Nephron progenitor cell (in vitro differentiated cells): ENCODE measurements at places on chromosomes 4 and X.
A peak's percentile ranks its signal among the peaks of the same experiment; 100 is the strongest.

GRCh38 chrX:154321594-154321993 is 26.0 kb downstream of the TKTL1 start:
- DNase-seq = no peak

DNA sequence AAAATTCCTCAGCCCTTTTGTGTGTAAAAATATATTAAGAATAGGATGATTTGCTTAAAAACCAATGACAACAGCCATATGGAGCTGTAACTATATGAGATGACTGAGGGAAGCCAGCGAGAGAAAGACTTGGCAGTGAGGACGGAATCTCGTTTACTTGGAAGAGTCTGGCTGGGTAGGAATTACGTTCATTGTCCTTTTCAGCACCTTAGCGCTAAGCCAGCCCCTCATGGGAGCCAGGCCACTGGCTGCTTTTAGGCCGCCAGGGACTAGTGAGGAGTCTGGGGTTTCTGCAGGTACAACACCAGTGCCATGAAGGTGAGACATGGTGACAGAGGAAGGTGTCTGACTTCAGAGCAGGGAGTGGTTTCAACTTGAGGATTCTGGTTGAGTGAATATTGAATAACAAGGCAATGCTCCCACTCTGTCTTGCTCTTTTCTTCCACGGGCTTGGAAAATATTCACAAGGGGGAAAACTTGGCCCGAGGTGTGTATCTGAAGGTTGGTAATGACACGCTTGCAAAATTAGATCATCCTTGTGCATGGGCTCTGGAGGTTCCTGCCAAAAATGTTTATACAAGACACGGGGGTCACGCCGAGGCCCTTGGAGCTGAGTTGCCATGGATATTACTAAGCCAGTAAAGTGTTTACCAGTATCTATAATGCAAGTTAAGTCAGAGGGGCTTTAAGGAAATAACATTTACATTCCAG is 17.4 kb downstream of the KLF3 start:
- no peak for DNase-seq

DNA sequence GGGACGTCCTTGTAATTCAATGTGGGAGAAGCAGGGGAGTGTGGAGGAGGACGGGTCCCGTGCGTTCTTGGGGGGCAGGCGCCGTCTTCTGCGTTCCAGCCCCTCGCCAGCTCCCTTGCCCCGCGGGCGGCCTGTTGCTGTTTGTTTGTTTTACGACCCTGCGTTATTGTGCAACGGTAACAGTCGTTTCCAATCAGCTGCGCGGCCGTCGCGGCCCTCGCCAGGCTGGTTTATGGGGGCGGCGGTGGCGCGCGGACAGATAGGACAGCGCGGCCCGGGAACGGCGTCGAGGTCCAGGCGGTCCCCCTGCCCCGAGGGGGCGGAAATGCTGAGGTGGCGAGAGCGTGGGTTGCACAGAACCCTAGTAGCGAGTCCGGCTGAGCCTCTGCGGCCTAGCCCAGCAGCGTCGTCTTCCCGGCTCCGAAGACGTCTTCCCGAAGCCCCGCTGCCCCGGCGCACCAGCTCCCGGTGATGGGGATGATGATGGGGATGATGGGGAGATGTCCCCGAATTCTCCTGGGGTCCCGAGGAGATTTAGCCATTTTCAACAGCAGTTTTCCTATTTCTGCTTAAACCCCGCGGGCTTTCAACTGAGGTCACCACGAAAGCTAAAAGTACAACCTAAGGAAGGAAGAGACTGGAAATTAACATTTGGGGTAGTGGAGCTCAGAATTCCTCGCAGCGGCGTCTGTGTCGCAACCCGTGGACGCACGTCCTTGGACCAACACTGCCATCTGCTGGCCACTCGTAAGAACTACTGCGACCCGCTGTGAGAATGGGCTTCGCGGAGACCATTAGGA is 4.8 kb downstream of the PDGFRA start:
- DNase-seq = peak; percentile 86

- no peak for DNase-seq
These were observed 869.0 kb downstream of the SH3BGRL start for GRCh38 chrX:82070948-82071347.

DNA sequence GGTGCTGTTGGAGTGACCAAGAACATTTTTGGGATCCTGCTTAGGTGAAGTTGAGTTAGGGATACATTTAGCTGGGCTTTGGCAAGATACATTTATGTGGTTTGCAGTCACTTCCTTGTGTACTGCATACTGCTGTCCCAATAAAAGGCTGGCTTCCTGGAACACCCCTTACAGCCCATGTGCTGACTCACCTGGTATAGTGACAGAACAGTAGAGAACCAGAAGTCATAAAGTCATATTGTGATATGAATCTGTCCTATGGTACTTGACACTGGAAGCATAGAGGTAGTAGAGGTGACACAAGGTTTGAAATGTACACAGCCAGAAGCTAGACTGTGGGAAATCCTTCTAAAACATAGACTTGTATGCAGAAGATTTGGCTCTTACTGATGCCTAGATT is 55.3 kb upstream of the SLC25A43 start:
- DNase-seq = no peak

DNA sequence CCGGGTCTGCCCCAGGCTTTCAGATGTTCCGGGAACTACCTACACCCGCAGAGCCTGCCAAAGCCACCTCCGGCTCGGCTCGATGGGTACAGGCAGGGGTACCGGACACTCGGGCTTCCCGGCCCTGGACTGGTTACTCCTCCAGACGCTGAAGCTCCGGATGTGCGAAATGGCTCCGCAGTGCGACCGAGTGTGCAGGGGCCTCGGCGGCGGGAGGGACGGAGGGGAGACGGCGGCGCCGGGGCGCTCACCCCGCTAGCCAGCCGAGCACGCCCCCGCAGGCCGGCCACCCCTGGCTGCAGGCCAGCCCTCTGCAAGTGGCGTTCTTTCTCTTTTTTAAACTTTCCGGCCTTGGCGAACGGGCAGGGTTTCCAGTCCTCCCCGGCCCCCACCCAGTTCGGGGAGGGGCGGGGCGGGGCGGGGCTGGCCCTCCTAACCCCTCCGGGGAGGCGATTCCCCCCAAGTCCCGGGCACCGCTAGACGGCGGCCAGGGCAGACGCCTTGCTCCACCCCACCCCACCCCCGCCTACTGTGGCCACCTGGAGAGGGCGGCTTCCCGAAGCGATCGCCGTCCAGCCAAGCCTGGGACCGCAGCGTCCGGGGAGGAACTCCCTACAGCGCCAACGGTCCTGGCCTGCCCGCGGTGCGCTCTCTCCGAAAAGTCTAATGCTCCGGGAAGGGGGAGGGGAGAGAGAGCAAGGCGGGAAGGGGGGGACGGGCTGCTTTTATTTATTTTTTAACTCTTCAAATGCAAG is 7.5 kb downstream of the BCOR start:
- DNase-seq = peak; percentile 58

DNA sequence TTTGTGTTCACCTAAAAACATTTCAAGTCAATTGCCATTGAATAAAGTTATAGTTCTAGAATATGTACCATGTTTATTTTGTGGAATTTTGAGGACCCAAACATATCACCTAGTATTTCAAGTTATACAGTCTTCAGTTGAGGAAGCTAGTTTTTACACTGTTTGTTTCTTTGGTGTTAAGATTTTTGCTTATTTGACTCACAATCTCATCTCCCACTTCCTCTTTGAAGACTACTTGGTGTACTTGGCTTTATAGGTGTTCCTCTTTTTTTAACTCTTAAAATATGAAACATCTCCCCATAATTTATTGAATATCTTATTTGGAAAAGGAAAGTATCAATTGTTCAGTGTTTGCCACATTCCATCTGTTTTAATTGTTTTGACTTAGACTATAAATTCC is 675.4 kb downstream of the RAPGEF2 start:
- DNase-seq = no peak

DNA sequence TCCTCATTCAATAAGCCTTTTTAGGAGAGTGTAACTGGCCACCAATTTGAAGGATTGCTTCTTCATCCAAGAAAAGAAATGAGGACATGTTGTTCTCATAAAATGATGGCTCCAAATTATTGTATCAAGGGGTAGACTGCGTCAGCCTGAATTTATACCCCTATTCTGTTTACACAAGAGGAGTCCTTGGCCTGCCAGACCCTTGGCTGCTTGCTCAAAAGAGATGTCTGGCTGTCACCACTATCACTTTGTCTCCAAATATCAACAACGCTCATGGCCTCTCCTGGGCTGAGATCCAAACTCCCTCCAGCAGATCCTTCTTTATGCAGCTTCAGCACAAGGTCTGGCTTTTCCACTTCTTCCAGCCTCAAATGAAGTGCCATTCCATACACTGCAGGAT is 127.9 kb downstream of the OR13H1 start:
- DNase-seq = no peak

- DNase-seq = no peak
These were observed 14.5 kb upstream of the HELT start for GRCh38 chr4:185003596-185004351.

DNA sequence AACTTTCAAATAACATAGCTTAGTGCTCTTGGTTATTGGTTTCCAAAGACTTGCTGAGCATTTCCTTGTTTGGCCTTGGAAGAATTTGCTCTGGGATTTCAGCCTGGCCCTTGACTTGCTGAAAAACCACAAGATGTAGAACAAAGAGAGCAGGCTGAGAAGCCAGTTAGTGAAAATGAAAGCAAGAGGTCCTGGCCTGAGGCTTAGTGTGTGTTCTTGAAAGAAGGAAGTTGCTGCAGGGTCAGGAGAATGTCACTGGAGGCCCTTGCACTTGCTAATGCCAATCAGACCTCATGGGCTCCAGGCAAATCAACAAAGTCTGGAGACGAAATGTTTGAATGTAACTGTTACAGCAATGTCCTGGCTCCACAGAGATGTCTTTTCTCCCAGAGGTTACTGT is 79.4 kb downstream of the SYNPO2 start:
- no peak for DNase-seq

DNA sequence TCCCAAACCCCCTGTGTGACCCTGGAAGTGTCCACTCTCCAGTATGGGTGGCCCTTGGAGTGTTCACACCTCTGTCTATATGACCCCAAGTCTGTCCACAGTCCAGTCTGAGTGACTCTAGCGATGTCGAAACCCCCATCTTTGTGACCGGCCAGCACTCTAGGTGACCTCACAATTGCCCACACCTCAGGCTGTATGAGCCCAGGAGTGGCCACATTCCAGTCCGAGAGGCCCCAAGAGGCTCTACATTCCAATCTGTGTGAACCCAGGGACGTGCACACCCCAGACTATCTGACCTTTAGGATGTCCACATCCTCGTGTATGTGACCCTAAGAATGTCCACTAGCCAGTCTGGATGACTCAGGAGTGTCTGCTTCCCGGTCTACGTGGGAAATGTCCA is 7.3 kb upstream of the GLOD5 start:
- no peak for DNase-seq

GRCh38 chr4:66045913-66046312 is 375.6 kb upstream of the EPHA5 start:
- no peak for DNase-seq

- DNase-seq = no peak
These were observed 392.6 kb upstream of the FTHL17 start for GRCh38 chrX:31464306-31464915.

GRCh38 chr4:186778134-186778533 is 54.5 kb upstream of the FAT1 start:
- DNase-seq = no peak

GRCh38 chr4:76752861-76753501 is 145.0 kb downstream of the SOWAHB start:
- no peak for DNase-seq
